ENCODE measurements at places on chromosomes 13 and 19. TPM values are rescaled to one million over a fixed set of nuclear protein-coding genes. Genes with fewer than 3 reads are reported as not detected.

- no peak for DNase-seq
Measured at GRCh38 chr13:80376554-80376953, 35.6 kb upstream of the SPRY2 start.

DNA sequence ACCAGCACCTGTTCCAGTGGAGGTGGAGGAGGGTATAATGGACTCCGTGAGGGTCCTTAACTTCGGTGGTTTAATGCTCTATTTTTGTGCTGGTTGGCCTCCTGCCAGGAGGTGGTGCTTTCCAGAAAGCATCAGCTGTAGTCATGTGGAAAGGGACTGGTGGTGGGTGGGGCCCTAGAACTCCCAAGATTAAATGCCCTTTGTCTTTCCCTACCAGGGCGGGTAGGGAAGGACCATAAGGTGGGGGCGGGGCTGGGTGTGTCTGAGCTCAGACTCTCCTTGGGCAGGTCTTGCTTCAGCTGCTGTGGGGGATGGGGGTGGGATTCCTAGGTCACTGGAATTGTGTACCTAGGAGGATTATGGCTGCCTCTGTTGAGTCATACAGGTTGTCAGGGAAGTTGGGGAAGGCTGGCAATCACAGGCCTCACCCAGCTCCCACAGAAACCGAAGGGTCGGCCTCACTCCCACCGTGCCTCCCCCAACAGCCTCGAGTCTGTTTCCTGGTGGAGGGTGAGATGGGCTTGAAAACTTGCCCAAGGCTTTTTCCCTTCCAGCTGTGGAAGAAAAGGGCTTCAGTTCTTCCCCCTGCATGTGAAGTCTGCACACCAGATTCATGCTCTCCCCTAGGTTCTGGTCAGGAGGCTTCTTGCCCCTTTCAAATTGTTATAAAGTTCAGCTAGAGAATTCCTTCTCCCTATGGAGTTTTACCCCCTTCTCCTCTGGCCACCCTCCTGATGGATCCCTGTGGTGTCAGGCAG is 60.3 kb upstream of the CLDN10 start:
- DNase-seq, result no peak

GRCh38 chr19:47994209-47994802 is at the start of gene ELSPBP1:
ELSPBP1 (plus strand) TSS chr19:47994632; CDS start chr19:48008668, 14,036 bp downstream.
- DNase-seq, result no peak

- no peak for DNase-seq
Measured at GRCh38 chr19:4633140-4633967, 6.0 kb upstream of the TNFAIP8L1 start.

DNA sequence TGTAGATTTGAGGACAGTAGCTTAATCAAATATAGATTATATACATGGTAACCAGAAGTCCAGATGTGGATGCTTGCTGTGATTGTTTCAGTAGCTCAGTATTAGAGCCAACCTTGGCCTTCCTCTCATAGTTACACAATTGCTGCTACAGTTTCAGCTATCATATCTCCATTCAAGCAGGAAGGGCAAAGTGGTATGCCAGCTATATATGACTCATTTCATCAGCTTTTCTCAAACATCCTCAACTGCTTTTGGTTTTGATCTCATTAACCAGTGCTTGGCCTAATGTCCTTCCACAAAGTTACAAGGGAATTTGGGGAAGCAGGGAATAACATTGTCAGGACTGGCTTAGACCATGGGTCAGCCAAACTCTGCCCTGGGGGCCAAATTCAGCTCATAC is 73.0 kb upstream of the MAB21L1 start:
- DNase-seq, result no peak

- no peak for DNase-seq
Measured at GRCh38 chr13:109834973-109835720, 48.8 kb upstream of the IRS2 start.

DNA sequence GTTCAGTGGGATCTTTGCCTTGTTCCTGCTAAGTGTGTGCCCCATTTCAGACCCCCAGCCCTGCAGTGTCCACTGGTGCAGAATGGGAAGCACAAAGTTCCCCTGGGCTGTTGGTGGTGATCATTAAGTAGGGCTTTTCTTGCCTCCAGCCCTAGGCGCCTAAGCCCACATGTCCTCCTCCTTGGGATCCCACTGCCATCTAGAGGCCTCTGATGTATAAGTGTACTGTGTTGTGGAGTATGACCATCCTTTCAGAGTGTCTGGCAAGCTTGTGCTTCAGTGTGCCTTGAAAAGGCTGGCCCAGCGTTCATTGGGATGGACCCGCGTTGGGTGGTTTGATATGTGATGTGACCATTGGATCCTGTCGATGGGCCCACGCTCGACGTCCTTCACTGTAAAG is 71.2 kb downstream of the WASF3 start:
- no peak for DNase-seq

GRCh38 chr13:46173656-46174055 is 8.3 kb downstream of the LCP1 start:
- DNase-seq, result no peak

- no peak for DNase-seq
Measured at GRCh38 chr13:19184176-19184575, 2.6 kb upstream of the TUBA3C start.

DNA sequence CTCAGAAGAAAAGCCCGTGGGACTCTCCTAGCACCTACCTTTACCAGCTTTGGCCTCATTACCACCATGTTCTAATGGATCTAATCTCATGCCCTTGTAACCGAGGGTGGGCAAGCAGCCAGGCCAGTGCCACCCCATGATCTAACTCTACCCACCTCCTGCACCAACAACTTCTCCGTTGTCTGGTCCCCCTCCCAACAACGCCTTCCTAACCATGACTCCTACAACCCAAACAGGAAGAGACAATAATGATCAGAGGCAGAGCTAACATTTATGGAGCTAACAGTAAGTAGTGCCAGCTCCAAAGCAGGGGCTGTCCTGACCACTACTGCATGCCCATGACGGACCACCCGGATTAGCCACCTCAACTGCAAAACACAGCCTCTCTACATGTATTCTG is 3.5 kb downstream of the USP12 start:
- no peak for DNase-seq

DNA sequence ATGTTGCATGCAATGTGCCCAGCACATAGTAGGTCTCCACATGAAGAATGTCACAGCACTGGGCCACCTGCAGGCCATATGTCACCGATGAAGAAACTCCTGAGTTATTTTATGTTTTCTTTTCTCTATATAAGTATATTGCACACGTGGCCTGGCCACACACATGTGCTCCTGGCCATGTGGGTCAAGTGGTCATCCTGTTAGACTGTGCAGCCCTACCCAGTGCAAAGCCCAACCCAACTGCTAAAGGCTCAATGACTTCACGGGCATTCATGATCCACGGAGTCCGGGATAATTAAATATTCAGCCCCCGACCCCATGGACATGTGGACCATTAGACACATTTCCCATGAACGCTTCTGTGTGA is 163.2 kb downstream of the TEX29 start:
- DNase-seq, result no peak

DNA sequence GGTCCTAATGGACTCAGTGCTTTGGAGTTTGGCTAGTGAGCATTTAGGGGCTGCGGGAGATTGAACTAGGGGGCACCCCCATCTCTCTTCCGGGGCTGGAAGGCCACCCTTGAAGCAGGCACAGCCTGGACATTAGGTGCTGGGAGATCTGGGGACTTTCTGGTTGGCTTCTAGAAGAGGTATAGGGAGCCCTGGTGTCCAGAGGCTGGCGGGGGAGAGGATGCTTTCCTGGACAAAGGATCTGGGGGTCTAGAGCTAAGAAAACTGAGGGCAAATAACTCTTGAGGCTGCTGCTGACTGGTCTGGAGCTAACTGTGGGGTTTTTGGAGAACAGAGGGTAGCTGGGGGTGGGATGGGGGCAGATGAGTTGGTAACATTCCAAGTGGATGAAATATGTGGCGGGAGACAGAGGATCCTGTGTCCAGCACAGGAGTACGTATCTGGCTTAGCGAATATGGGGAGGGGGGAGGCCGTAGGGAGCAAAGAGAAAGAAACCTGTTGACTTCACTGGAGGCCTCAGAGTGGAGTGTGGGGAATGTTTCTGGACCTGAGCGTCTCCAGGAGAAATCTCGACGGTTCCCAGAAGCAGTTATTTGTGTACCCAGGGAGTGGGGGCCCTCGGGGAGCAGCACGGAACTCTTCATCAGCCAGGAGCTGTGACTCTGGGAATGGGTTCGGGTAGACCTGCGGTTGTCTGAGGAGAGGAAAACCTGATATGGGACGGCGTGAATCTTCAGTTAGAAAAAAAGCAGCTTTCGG is 1.4 kb downstream of the HNRNPUL1 start:
- DNase-seq, result no peak

DNA sequence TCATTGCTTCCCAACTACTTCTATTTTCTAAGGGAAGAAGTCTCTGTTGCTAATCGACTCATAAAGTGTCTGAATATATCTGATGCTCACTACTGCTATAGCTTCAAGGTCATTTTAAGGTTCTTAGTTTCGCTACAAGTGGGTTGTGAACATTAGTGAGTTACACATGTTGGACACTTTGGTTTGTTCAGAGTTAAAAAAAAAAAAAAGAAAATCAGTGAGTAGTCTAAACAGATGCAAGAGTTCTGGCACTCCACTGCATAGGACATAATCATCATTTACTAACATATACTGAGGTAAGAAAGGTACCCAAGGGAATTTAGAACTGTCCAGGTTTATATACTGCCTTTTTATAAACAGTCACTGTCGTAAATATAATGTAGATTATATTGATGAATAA is 108.8 kb downstream of the KLF12 start:
- no peak for DNase-seq

DNA sequence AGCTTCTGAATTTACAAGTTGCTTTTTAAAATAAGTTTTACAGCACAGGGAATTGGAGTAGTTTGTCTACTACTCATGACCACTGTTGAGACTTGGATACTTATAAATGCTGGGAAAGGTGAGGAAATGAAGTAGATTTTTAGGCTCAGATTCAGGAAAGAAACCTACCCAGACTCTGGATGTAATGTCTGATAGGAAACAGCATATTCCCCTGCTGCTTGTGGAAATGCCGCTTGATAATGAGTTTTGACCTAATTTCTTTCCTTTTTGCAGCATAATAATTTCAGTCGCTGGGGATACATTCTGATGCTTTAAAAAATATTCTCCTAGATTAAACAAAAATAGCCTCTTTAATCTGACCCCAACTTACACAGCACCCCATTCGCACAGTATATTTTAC is 53.6 kb downstream of the SLC10A2 start:
- no peak for DNase-seq

GRCh38 chr13:57345526-57345925 is 178.5 kb downstream of the PRR20E start:
- DNase-seq, result no peak

- DNase-seq, result no peak
Measured at GRCh38 chr19:14377883-14378328, 3.3 kb upstream of the ADGRE5 start.

GRCh38 chr13:111939666-111940278 is 127.2 kb upstream of the SOX1 start:
- no peak for DNase-seq

DNA sequence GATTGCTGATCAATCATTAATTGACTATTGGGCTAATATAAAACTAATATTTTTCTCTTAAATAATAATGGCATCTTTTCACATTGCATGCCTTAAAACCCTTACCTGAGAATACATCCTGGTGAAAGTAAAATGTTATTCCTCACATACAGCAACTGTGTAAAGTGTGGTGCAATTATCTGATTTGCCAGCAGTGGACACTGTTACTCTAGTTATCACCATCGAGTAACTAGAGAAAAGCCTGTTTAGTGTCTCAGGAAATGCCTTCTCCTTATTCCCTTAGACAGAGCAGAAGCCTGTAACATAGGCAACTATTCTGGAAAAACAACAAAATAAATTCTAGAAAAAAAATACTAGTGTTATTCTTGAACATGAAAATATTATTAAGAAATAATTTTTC is 459.8 kb downstream of the FGF14 start:
- DNase-seq, result no peak

- no peak for DNase-seq
Measured at GRCh38 chr13:99750951-99751350, 220.6 kb downstream of the ZIC5 start.

DNA sequence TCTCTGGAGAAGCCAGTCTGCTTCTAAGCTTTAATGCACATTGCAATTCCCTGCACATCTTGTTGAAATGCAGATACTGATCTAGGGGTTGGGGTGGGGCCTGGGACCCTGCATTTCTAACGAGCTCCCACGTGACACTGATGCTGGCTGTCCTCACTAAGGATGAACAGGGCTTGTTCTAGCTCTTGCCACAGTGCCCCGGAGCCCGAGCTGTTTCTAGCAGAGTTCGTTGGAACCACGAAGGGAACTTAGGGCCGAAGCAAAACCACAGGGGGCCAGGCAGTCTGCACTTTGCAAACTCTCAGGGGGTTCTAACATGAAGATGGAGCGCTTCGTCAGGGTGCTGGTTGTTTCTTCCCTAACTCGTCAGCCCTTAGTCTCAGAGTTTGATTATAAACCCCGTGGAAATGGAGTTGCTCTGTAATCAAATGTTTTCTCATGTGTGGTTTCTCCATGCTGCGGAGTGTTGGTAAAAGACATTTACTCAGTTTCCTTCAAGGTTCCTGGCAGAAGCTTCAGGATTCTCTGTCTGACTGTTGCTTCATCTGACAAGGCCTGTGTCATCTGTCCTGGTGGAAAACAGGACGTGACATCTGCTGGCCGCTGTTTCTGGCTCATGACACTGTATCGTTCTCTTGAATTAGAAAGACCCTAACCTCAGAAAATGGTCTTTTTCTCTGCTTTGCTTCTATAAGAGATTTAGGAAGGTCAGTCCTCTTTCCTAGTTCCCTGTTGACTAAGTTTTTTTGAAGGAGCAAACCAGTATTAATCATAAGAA is 221.5 kb downstream of the TEX29 start:
- DNase-seq, result no peak

- DNase-seq, result no peak
Measured at GRCh38 chr13:114049026-114049425, 75.2 kb upstream of the C13orf46 start.

DNA sequence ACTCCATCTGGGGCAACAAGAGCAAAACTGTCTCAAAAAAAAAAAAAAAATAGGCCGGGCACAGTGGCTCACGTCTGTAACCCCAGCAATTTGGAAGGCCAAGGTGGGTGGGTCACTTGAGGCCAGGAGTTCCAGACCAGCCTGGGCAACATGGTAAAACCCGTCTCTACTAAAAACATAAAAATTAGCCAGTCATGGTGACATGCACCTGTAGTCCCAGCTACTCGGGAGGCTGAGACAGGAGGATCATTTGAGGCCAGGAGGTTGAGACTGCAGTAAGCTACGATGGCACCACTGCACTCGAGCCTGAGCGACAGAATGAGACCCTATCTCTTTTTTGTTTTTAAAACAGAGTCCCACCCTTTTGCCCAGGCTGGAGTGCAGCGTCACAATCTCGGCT is 3.9 kb downstream of the IQCN start:
- no peak for DNase-seq

- DNase-seq, result peak; percentile 89
Measured at GRCh38 chr19:41411968-41412265, 14.3 kb downstream of the BCKDHA start.

- no peak for DNase-seq
Measured at GRCh38 chr13:87122551-87122950, 548.6 kb upstream of the SLITRK5 start.

GRCh38 chr13:105569816-105570215 is 965.6 kb downstream of the EFNB2 start:
- DNase-seq, result no peak

- peak; percentile 56 for DNase-seq
Measured at GRCh38 chr19:55647732-55648584, at the start of gene CCDC106. CCDC106 (plus strand) TSS chr19:55648212; CDS start chr19:55649047, 835 bp downstream.

The ADGRE3 gene
- not detected for total RNA-seq

The PRR20C gene
- not detected for total RNA-seq

The KLK3 gene
- total RNA-seq, result not detected

The MYADM gene
- 12.6 TPM for total RNA-seq

The ETV2 gene
- not detected for total RNA-seq

The MEDAG gene
- total RNA-seq, result 12.8 TPM

The DIRAS1 gene
- not detected for total RNA-seq

The IGSF23 gene
- not detected for total RNA-seq

The ANKRD24 gene
- 0.44 TPM for total RNA-seq

The LTBP4 gene
- total RNA-seq, result 44.6 TPM

The ZNF565 gene
- 5.3 TPM for total RNA-seq
